ENCODE measurements at places on chromosomes 6 and 20.

- DNase-seq, result no peak
These were observed 19.9 kb downstream of the ACSS1 start for GRCh38 chr20:25038103-25038410.

DNA sequence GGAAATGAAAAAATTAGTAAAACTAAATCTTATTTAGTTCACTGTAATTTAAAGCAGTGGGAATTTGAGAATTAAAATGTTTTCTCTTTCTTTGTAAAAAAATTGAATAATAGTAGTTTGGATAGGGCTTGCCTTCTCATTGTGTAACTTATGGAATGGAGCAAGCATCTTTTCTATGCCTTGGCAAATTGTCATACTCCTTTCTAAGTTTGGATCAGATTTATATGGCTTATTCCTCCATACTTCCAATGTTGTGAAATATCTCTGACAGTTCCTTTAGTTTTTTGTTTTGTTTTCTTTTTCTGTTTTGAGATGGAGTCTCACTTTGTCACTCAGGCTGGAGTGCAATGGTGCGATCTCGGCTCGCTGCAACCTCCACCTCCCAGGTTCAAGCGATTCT, 176.4 kb downstream of the SAMD5 start:
- no peak for DNase-seq

DNA sequence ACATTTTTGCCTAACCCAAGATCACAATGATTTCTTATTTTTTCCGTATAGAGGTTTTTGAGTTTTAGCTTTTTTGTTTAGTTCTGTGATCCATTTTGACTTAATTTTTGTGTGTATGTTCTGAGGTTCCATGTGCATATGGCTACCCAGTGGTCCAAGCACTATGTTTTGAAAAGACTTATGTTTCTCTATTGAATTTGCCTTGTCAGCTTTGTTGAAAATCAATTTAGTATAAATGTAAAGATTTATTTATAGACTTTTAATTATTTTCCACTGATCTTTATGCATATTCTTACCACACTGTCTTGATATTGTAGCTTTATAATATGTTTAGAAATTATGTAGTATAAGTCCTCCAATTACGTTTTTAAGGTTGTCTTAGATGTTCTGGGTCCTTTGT, 10.2 kb downstream of the TM9SF4 start:
- DNase-seq, result no peak

GRCh38 chr6:112311950-112312547, 35.1 kb upstream of the RFPL4B start:
- DNase-seq, result no peak

GRCh38 chr20:25309395-25310267, 61.7 kb downstream of the PYGB start:
- DNase-seq, result peak; percentile 56

- no peak for DNase-seq
These were observed 535 bp downstream of the NCR2 start for GRCh38 chr6:41335943-41336342.

- DNase-seq, result no peak
These were observed 12.0 kb downstream of the STMN3 start for GRCh38 chr20:63641146-63641791.

DNA sequence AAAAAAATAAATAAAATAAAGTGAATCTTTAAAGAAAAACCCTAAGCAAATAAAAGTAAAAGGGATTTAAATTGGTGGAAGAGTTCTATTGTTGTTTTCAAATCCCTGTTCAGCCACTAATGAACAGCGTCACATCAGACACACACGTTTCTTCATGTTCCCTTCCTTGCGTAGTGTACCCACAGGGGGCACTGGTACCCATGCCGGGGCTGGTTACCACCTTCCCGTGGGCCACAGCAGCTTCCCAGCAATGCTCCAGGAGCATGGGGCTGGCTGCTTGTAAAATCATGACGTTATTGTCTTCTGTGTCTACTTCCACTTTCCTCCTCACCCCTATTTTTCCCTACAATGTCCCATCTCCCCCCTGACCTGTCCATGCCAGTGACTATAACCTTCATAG, 988.7 kb downstream of the KIF16B start:
- DNase-seq, result no peak

DNA sequence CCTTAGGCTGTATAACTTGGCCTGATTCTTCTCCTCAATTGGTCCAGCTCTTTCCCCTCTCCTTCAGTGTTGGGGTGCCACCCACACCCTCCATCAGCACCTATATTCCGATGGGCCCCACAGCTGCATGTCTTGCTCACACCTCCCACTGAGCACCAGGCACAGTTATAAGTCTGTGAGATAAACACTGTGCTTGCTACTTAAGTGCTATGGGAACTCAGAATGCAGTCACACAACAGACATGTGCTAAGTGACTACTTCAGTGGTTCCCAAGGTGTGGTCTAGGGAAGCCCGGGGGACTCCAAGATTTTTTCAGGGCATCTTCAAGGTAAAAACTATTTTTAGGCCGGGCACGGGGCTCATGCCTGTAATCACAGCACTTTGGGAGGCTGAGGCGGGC, 7.3 kb downstream of the ZC3H12D start:
- no peak for DNase-seq

DNA sequence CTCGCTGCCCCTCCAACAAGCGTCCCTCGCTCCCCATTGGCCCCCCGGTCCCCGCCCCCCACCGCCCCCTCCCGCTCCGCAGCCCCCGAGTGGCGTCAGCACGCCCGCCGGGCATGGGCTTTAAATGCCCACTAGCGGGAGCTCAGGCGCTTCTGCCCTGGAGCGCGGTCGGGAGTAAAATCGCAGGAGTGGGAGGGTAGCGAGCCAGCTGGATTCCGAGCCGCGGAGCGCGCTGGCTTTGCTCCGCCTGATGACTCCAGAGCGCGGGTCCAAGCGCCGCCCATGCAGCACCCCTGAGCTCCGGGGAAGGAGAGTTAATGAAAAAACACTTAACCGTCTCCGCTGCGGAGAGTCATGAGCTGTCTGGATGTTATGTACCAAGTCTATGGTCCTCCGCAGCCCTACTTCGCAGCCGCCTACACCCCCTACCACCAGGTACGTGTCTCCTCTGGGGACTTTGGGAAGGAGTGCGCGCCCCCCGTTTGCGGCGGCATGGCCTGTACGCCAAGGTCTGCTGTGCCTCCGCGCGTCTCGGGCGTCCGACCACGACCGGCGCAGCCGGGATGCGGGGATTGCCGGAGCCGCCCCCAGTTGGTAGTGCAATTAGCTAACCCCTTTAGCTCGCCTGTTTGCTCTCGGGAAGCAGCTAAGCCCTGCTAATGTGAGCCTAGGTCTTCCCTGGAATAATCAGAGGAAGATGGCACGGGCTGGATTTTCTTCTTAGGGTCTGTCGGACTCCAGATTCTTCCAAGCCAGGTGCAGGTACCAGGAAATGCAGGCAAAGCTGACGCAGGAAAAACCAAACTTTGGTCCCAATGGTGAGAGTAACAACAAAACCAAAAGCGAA, at the start of gene VGLL2:
Gene VGLL2, plus strand, starts transcription at position 149 of the 847 bp plus-strand sequence. Its CDS starts 206 bp downstream, at position 355.
- peak; percentile 9 for DNase-seq

DNA sequence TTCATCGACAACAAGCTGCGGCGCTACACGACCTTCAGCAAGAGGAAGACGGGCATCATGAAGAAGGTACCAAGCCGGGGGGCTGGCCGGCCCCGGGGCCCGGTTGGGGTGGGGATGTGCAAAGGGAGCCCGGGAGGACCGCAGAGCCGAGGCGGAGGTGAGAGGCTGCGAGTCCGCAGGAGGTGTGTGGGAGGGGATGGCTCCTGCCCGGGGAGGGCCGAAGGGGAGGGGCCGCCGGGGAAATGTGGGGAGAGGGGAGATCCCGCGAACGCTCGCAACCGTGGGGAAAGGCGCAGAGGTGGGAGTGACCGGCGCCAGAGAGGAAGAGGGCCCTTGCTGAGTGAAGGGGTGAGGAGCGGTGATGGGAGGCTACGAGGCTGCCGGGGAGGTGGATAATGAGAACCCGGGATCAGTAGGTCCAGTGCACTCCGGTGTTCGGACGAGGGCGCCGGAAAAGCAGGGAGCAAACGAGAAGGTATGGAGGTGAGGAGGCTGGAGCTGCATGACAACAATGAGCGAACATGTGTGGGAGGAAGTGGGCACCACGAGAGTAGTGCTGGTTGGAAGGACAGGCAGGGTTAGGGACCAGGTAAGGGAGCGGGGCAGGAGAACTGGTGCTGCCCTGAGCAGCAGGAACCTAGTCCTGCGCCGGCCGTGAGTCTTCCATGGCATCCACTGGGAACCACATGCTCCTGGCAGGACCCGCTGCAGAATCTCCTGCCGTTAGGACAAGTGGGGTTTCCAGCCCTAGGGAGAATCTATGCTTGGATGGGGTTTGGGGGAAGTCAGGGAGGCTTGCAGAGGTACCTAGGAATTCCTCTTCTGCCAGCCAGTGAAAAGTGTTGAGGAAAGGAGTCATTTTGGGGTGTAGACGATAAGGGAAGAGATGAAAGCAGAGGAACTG, 1.3 kb downstream of the SRF start:
- peak; percentile 72 for DNase-seq

DNA sequence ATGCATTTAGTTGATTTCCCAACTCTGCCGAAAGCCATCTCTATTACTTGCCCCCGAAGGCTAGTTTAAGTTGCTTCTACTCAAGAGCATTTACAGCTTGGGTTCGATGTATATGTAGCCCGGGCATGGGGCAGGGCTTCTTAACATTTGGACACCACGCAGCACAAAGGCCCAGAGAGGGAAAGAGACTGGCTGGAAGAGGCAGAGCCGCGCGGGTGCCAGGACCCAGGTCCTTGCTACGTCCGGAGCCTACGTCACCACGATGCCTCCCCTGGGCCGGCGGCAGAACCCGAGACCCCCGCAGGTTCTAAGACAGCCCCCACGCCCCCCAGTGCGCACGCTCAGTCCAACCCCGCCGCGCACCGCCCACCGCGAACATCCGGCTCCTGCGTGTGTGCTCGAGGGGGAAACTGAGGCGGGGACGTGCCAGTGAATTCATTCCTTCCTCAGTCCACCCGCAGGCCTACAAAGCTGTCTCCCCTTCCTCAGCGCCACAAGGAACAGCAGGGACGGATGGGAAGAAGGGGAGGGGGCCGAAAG, 367 bp upstream of the PCIF1 start:
- DNase-seq, result no peak

GRCh38 chr6:157652601-157653363, 170.3 kb upstream of the SNX9 start:
- no peak for DNase-seq

GRCh38 chr20:4026093-4026601, 10.8 kb upstream of the RNF24 start:
- no peak for DNase-seq

- DNase-seq, result no peak
These were observed 133.5 kb upstream of the CCDC28A start for GRCh38 chr6:138640028-138640427.

GRCh38 chr6:33740204-33740608, 6.5 kb downstream of the IP6K3 start:
- no peak for DNase-seq

DNA sequence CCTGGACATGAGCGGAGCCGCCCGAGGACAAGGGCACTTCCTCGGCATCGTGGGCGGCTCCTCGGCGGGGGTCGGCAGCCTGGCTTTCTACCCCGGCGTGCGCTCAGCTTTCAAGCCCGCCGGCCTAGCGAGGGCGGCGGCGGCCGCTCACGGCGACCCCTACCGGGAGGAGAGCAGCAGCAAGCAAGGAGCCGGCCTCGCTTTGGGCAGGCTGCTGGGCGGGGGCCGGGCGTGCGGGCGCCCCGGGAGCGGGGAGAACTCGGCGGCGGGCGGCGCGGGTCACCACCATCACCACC, 6.7 kb downstream of the PRDM13 start:
- peak; percentile 56 for DNase-seq

DNA sequence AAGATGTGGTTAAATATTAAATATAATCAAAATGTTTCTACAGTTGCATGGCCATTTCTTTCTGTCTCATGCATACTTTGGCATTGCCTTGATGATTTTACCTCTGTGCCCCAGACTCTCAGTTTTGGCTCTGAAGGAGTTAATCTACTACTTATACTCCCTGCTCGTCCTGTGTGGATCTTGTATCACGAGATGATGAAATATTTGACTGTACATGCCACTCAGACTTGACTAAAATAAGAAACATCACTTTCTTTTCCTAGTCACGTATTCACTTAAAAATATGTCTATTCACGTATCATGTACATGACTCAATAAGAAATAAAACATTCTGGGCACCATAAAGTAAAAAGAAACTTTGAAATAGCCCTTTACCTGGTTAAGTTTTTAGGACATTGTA, 397.7 kb downstream of the RFPL4B start:
- DNase-seq, result no peak

DNA sequence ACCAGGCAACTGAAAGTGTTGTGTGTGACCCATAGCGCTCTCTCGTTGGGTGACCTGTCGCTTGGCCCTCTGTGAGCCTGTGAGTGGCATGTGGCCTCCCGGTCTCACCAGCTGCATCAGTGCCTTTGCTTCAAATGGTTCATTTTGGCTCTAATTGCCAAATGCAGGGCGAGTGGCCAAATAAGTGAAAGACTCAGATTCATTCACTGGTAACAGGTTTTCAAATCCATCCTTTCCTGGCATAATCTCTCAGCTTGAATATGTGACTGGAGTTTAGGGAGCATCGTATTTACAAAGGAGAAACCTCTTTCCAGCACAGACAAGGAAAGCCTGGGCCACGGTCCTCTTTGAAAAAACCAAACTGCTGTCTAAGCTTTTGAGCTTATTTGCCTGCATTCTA, 321.6 kb upstream of the QKI start:
- DNase-seq, result no peak

- no peak for DNase-seq
These were observed 31.3 kb downstream of the BCAS4 start for GRCh38 chr20:50826121-50826520.

- no peak for DNase-seq
These were observed 26.5 kb downstream of the FAM229B start for GRCh38 chr6:112113918-112114317.

- DNase-seq, result no peak
These were observed 7.3 kb downstream of the TFAP2D start for GRCh38 chr6:50720623-50721022.

DNA sequence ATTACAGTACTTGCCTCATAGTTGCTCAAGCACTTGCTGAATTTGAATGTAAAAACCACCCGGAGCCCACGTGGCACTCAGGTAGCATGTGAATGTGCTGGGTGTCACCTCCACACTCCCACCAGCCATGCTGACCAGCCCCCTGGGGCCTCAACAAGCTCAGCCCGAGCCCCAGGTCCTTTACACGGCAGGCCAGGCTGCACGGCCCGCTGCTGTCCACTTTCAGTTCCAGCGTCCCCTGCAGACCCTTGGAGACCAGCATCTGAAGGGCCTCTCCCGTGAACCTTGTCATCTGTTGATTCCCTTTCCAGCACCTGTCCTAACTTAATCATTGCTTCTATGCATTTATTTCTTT, 33.3 kb upstream of the ZBP1 start:
- DNase-seq, result no peak

DNA sequence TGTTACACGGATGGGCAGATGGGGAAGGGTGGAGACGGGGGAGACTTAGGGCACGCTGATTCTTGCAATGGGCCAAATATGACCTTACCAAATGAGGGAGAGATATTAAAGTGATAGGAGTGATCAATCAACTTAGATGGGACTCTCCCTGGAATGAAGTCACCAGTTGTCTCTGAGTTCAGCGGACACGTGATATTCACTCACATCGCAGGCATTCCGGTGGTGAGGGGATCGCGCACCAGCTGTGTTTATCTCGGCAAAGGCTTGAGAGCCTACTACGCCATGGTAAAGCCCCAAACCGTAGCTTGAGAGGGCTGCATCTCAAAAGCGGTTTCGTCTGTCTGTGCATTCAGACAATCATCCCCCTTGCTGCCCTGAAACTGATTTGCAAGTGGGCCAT, 5.5 kb downstream of the BMP7 start:
- DNase-seq, result no peak
